Right kidney (tissue), 9 donors: ENCODE measurements at places on chromosomes 2 and 18.

DNA sequence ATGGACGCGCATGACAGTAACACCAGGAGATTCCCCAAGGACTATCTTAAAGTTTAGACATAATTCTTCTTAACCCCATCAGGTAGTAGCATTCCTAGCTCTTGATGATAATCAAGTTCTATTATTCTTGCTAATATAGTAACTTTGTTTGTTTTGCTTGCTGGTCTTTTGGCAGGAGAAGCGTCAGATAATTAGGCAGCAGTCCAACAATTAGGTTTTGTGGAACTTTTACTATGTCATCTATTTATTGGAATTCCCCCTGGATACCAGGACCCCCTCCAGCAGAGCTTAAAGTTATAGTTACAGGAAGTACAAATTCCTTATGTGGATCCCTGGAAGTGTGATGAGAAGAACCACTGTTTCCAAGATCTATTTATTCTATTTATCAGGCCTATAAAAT is 1138.0 kb upstream of the FAM98A start:
- no peak for DNase-seq

- no peak for DNase-seq
Measured at GRCh38 chr2:50647381-50647780, 384.6 kb downstream of the NRXN1 start.

DNA sequence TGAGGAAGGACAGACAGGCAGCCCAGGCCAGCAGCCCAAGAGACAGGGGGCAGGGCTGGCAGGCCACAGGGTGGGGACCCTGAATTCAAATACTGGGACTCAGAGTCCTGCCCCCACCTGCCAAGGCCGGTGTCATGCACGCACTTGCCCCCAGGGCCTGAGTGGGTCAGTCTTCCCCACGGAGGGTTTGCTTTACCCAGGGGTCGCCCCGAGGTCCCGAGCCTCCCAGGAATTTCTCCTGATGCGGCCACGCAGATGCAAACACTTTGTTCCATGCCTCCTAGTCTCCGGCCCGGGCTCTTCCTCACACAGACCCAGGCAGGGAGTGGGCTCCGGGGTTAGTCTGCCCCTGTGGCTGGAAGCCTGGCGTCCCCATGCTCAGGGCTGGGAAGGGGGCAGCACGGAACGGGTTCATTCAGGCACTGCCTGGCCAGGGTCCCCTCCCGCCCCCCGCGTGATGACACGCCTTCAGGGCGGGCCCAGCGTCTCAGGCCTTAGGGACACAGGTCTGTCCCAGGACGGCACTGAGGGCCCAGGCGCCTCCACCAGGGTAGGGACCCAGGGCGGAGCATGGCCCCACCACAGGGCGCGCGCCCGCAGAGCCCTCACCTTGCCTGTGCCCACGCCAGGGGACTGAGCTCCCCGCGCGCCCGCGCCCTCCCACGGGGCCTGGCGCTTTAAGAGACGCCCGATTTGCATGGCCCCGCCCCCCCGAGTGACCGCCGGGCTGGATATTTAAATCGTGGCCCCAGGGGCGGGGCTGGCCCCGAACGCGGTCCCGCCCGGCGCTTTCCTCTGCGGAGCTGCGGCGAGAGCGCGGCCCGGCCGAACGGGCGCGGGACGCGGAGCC is at the start of gene SNED1:
Gene SNED1, plus strand, starts transcription at position 763 of the 850 bp plus-strand sequence. CDS start 220 bp downstream, outside the sequence.
- DNase-seq, result peak; percentile 96

- no peak for DNase-seq
Measured at GRCh38 chr2:181203916-181204315, 223.5 kb downstream of the UBE2E3 start.

GRCh38 chr2:102977426-102978090 is 215.7 kb downstream of the TMEM182 start:
- no peak for DNase-seq

- DNase-seq, result no peak
Measured at GRCh38 chr18:73724958-73725357, 422.7 kb downstream of the FBXO15 start.

GRCh38 chr2:215826376-215826775 is 187.0 kb downstream of the MREG start:
- no peak for DNase-seq

- DNase-seq, result no peak
Measured at GRCh38 chr2:237042101-237042500, 43.6 kb upstream of the COPS8 start.

- DNase-seq, result no peak
Measured at GRCh38 chr18:4193086-4193485, 262.0 kb downstream of the DLGAP1 start.

- no peak for DNase-seq
Measured at GRCh38 chr2:150491430-150491829, 4.0 kb upstream of the RND3 start.

DNA sequence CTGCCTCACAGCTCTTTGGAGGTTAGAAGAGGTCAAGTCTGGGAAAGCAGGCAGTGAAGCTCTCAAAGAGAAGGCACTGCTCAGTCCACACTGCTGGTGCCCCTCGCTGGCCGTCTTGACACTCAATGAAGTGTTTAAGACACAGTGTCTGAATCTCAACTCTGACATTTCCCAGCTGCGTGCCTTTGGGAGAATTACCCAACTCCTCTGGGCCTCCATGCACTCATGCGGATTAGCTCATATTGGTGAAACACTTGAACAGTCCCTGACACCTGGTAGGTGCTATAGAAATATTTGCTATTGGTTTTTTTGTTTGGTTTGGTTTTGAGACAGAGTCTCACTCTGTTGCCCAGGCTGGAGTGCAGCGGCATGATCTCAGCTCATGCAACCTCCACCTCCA is 281.0 kb downstream of the SRBD1 start:
- DNase-seq, result no peak

- DNase-seq, result no peak
Measured at GRCh38 chr2:127950264-127950663, 64.5 kb upstream of the AMMECR1L start.

GRCh38 chr2:23375448-23375847 is 9.5 kb upstream of the KLHL29 start:
- DNase-seq, result no peak

GRCh38 chr18:13615432-13615861 is 110.9 kb downstream of the FAM210A start:
- DNase-seq, result no peak

DNA sequence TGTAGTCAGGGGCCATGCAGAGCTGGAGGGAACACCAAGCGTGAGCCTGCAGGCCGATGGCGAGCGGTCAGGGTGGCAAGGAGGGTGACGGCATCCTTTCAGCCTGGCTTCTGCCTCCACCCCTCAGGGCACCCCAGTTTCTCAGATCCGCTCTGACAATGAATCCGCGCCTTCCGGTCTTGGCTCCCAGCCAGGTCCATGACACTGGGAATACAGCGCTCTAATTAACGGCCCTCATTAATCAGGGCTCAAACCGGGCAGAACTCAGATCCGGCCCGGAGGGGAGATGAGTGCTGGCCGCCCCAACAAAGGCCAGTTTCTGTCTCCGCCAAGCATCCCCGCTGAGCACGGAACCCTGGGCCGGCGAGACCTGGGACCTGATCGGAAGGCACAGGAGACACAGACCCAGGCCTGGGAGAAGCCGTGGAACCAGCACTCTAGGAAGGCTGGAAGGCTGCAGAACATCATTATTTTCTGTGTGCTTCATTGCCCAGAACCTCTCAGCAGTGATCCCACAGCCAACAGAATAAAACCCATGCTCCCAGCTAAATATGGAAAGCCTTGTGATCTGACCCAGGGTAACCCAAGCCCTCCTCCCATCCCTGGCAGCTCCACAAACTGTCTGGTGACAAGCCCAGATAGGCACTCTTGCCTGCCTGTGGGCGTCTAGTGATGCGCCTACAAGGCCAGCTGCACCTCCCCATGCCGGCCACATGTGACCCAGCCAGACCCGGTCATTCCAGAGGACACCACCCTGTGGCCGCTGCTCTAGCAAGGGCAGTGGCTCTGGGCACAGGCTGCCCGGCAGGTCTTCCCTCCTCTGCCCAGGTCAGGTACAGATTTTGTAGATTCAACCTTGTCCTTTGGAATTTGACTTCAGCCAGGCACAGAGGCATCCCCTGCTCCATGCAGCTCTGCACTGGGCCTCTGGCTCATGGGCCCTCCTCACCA is 438.7 kb upstream of the MYT1L start:
- DNase-seq, result peak; percentile 51

DNA sequence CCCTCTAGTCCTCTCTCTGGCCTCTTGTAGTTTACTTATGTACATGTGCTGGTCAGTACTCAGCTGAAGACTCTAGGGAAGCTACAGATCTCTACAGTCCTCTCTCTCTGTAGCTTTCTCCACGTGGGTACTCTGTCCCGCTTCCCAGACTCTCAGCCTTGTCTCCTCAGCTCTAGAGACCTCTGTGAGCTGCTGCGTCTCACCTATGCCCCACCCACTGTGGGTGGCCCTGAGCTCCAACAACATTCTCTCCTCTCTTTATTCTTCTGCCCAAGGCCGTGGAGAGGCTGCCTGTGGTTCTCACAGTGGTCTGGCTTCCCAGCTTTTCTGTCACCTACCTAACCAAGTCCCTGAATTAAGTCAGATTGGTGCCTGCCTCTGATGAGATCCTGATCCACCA is 33.4 kb downstream of the MFSD6 start:
- DNase-seq, result no peak

- DNase-seq, result no peak
Measured at GRCh38 chr2:111171337-111171930, 50.7 kb downstream of the BCL2L11 start.
